ENCODE measurements at places on chromosomes 6 and 20.

- no peak for DNase-seq
Observed at GRCh38 chr20:4552075-4552640, 169.6 kb upstream of the PRND start.

DNA sequence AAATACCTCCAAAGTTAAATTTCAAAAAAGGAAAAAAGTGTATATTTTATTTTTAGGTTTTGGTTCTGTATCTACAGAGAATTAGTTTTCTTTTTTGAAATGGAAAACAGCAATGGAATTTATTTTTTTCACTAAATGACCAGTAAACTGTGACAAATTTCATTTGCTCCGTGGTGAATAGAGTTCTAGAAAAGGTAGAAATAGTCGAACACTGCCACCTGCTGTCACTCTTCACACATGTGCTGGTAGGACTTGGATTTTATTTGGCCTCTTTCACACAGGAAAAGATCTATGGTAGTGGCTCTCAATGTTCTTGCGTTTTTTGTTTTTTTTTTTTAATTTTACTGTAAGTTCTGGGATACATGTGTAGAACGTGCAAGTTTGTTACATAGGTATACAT, 312.5 kb downstream of the EYA4 start:
- no peak for DNase-seq

- no peak for DNase-seq
Observed at GRCh38 chr6:13098793-13099570, 229.4 kb downstream of the TBC1D7 start.

GRCh38 chr6:136571496-136571895, 21.3 kb upstream of the MAP7 start:
- DNase-seq, result no peak

GRCh38 chr6:57276946-57277345, 40.5 kb upstream of the PRIM2 start:
- DNase-seq, result no peak

Measured in left lobe of liver (tissue), 2 donors.